ENCODE measurements at places on chromosomes 1 and 21.

- DNase-seq = no peak
These were observed 19.5 kb downstream of the USP24 start for GRCh38 chr1:55195521-55196233.

DNA sequence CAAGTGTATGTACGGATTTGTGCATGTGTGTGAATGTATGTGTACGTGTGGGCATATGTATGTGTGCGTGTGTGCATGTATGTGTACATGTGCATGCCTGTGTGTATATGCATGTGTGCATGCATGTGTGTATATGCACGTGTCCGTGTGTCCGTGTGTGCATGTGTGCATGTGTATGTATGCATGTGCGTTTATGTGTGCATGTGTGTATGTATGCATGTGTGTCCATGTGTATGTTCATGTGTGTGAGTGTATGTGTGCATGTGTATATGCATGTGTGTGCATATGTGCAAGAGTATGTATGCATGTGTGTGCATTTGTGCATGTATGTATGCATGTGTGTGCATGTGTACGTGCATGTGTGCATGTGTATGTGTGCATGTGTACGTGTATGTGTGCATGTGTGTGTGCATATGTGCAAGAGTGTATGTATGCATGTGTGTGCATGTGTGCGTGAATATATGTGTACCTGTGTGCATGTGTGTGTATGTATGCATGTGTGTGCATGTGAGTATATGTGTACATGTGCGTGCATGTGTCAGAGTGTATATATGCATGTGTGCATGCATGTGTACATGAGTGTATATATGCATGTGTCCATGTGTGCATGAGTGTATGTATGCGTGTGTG lies 15.6 kb downstream of the EPHA8 start:
- DNase-seq = no peak

- DNase-seq = no peak
These were observed 24.9 kb downstream of the MAP3K7CL start for GRCh38 chr21:29155118-29155932.

GRCh38 chr1:237133921-237134320 lies 91.9 kb downstream of the RYR2 start:
- DNase-seq = no peak

GRCh38 chr1:229448845-229449244 lies 15.0 kb upstream of the ACTA1 start:
- no peak for DNase-seq

GRCh38 chr1:117627546-117628130 lies 21.8 kb downstream of the TENT5C start:
- no peak for DNase-seq

GRCh38 chr1:172951730-172952365 lies 98.9 kb downstream of the TNFSF18 start:
- no peak for DNase-seq

DNA sequence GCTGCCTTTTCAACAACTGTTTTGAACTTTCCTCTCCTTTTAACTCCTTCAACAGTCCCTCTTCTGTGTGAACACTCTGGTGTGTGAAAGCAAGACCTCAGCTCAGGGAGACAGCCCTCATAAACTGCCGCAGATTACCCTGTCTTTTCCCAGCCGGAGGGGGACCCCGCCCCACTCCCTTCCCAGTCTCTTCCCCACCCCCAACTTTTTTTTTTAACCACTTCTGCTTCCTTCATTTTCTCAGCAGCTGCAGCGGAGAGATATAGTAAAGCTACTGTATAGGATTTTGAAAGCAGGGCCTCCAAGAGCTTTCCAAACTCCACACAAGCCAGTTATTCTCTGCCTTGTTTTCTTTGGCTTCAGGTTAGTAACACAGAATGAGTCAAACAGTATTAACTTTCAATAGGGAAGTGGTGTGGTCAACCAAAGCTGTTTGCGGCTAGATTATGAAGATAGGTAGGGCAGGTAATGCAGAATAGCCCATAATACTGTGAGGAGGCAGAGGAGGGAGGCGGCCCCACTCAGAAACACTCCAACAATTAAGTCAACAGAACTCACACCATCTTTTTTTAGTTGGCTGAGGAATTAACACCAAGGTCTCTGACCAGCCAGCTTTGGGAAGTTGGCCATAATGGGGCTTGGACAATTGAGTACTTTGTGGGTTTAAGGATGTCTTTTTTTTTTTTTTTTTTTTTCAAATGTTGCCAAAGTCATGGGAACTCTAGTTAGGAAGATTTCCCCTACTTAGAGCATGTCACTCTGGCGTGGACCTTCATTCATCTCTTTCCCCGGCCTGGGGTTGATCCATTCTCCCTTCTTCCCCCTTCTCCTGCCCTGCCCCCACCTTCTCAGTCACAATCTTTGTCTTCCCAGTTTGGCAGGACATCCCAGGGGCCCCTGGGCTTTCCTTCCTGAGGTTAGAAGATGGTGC lies 177.0 kb downstream of the CLIC6 start:
- no peak for DNase-seq

All from stimulated activated CD4-positive, alpha-beta T cell treated with anti-CD3 and anti-CD28 coated beads, TNF-alpha, amount 100 ng/mL, for 4 hours (primary cell).